Activated T-helper 2 cell treated with anti-CD3 and anti-CD28 coated beads, Interferon-gamma antibody, Interleukin-2, Interleukin-4, amounts not matched to agents 10 μg/mL and 5 μg/mL and 100 μg/mL, durations not matched to agents 14 hours and 24 hours and 36 hours (primary cell): ENCODE measurements at places on chromosomes 12 and 14.

GRCh38 chr12:72546106-72546505 lies 273.9 kb downstream of the TRHDE start:
- DNase-seq, result no peak

DNA sequence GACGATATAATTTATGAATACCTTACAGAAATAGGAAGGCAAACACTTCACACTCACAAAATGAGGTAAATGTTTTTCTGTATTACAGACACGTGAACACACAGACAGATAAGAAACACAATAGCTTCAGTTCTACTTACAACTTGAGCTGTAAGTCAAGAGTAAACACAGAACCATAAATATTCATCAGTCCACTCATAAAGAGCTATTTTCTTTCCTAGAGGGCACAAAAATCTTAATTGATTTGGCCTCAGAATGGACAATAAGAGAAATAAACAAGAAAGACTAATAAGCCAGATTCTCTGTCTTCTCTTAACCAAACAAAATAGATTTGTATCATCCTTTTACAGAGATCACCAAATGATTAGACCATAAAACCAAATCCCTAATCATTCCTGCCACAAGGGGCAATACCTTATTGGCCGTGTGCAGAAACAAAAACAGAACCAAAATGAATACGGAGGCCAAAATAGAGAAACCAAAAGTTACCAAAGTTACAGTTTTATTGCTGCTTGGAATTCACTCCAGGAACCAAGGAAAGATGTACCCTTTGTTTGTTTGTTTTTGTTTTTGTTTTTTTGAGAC lies 38.1 kb upstream of the GARIN2 start:
- no peak for DNase-seq

DNA sequence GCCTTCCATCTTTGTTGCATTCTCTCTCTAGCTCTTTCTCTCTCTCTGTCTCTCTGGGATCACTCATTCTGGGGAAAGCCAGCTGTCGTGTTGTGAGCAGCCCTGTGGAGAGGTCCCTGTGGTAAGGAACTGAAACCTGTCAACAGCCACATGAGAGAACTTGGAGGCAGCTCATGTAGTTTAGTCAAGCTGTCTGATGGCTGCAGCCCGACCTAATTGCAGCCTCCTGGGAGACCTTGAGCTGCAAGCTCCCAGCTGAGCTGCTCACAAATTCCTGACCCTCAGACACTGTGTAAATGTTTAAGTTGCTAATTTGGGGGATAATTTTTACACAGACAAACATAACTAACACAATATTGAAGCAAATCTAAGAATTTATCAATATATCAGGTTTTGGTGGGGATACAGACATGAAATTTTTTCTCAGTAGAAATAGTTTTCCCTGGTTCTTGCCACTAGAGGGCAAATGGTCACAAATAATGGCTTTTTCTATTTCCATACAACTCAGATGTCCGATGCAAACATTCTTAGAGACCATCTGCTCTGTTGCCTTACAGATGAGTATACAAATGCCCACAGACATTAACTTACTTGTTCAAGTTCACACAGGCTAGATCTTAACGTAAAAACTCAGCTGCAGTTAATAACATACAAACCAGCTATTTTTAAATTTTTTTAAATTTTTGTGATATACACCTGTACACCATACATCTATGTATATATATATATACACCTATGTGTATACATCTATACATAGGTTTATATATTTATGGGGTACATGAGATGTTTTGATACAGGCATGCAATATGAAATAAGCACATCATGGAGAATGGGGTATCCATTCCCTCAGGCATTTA lies 15.5 kb upstream of the KRR1 start:
- no peak for DNase-seq

DNA sequence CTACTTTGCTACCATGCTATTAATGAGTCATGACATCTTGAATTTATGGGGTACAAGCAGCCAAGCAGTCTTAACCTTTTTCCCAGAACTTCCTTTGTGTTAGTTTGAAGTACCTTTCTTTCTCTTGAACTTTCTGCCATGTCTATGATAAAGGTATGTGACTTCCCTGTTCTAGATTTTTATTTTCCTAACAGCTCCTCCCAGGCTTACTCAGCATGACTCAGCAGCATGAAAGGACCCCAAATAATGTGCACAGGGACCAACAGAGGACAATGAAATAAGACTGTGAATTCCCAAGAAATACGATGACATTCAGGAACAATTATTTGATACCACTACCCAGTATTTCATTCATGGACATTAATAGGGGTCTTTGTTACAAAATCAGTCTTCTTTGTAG lies 60.0 kb downstream of the TTC6 start:
- no peak for DNase-seq

- no peak for DNase-seq
These were observed 95.9 kb downstream of the TTC7B start for GRCh38 chr14:90720336-90720735.

DNA sequence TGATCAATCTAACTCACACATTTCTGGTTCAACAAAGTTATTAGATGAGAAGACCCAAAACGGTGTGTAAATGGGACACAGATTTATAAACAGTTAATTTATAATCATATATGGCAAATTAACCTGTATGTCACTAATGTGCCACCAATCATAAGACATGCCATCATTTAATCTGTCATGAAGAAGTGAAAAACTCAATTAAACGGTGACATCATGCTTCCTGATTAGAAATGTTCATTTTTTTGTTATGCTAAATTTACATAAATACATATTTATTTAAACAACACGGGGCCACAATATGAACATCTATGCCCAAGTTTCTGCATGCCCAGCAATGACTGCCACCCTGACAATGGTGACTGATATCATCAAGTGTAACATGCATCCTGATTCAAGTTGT lies 164.1 kb upstream of the EEA1 start:
- no peak for DNase-seq

- DNase-seq, result no peak
These were observed at the start of gene PMEL for GRCh38 chr12:55965941-55966407. TSS of gene PMEL (minus strand) at chr12:55966042. CDS start at chr12:55966011, 31 bp downstream.

GRCh38 chr12:32217354-32218310 lies 111.0 kb downstream of the BICD1 start:
- DNase-seq, result no peak

DNA sequence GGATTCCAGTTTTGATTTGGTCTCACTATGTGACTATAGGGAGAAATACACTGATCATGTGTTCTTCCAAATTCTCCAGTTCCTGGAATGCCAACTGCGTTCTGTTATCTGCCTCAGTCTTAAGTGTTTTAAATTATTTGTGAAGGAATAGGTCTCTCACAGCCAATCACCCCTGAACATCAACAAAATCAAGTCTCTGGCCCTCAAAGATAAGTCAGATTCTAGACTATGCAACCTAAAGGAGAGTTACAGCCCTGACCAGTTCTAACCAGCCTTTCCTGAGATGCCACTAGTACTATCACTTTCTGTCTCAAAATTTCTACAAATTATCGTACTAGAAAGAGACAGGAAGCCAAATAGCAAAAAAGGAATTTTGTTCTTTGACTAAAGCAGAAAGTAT lies 22.3 kb downstream of the ZFC3H1 start:
- DNase-seq, result no peak

DNA sequence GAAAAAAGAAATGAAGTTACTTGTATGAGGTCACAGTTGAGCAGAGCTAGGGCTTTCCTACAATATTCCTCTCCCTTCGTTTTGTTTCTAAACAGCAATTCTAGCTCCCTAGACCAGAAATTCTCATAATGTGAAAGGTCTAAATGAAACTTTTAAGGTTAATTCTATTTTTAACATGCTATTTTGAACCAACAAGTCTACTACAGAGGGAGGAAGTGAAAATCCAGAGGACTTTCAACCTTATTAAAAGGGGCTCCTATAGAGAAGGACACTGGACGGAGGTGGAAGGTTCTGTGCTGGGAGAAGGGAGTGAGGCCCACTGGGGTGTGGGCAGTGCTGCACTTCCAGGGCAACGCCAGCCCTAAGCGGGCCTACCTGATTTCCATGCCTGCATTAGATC lies 13.4 kb downstream of the GSG1 start:
- DNase-seq, result no peak

GRCh38 chr12:22808860-22809259 lies 183.9 kb downstream of the ETNK1 start:
- no peak for DNase-seq

GRCh38 chr12:49903351-49903699 lies 375 bp downstream of the FAIM2 start:
- no peak for DNase-seq

GRCh38 chr12:569803-570434 lies 93.3 kb downstream of the NINJ2 start:
- peak; percentile 76 for DNase-seq

DNA sequence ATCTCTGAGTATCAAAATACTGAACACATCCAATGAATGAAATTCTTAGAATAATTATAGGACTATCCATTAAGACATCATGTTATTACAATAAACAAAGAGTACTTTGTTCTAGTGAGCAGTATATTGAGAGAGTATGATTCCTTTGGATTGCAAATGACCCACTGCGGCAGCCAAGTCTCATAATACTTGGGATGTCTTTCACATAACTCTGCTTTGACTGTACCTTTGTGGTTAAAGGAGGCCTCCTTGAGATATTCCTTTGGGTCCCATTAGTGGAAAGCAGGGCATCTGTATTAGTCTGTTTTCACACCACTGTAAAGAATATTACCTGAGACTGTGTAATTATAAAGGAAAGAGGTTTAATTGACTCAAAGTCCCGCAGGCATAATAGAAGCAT lies 593.8 kb downstream of the TRHDE start:
- DNase-seq, result no peak

DNA sequence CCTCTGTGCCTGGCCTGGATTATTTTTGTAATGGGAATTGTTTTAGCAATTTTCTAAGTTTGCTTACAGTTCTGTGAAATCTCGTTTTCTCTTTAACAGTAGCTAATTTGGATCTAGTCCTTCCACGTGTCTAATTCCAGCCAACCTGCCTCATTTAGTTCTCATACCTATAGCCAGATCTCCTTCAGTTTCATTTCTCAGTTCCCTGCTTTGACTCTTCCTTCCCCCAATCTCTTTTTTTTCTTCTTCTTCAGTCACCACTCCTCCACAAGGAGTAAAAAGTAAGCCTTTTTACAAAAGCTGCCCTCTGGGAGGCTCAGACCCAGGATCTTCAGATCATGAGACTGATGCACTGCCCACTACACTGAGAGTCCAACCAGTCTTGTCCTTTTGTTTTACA lies 1.4 kb downstream of the THTPA start:
- DNase-seq, result no peak

- no peak for DNase-seq
These were observed 464.4 kb downstream of the ZFP36L1 start for GRCh38 chr14:68328509-68328908.

DNA sequence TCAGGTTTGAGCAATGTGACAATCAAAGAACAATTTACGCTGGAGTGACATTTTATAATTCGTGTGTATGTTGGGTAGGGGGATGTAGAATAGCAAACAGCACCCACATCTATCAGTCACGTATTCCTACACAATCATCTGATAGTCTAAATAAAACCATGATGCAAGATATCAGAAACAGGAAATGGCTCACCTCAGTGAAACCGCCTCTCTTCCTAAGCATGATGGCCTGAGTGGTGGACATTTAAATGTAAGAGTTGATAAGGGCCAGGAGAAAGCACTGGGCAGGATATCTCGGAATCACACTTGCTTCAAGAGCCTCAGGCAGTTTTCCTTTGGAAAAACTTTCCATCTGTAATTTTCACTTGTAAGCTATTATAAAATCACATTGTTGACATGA lies 128.2 kb downstream of the GRIP1 start:
- no peak for DNase-seq

DNA sequence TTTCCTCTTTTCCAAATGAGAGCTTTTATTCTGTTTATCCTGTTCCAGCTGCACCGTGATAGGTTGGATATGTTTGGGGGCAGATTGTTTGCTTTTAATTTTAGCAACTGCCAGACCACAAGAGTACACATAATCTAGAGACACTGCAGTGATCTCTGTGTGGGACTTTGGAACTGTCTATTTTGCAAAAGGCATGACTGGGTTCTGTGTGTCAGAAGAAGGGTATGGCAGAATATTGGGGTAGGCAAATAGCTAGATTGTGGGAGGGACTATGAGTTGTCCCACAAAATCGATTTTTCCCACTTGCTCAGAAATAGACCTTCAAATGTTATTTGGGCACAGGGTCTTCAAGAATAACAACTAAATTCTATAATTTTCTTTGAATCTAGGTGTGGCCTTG lies 275.9 kb upstream of the KITLG start:
- no peak for DNase-seq

DNA sequence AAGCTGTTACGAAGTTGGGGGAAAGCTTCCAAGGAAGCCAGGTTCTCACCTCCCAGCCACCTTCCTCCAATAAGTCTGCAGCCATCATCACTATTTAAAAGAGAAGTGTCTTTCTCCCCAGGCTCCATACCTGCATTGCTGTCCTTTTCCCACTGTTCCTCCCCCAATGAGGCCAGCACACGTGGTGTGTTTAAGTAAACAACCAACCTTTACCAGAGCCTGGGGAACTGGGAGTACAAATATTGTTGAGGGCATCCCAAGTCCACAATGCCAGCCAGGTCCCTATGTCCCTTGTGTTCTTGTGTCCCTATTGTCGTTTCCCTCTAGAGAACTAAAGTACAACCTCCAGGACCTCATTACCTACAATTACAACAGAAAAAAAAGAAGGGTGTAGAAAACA lies 49.2 kb upstream of the PNMA1 start:
- DNase-seq, result no peak

- no peak for DNase-seq
These were observed 338.0 kb upstream of the FLRT2 start for GRCh38 chr14:85191986-85192385.

- no peak for DNase-seq
These were observed 411.1 kb downstream of the CCER1 start for GRCh38 chr12:90543841-90544240.

DNA sequence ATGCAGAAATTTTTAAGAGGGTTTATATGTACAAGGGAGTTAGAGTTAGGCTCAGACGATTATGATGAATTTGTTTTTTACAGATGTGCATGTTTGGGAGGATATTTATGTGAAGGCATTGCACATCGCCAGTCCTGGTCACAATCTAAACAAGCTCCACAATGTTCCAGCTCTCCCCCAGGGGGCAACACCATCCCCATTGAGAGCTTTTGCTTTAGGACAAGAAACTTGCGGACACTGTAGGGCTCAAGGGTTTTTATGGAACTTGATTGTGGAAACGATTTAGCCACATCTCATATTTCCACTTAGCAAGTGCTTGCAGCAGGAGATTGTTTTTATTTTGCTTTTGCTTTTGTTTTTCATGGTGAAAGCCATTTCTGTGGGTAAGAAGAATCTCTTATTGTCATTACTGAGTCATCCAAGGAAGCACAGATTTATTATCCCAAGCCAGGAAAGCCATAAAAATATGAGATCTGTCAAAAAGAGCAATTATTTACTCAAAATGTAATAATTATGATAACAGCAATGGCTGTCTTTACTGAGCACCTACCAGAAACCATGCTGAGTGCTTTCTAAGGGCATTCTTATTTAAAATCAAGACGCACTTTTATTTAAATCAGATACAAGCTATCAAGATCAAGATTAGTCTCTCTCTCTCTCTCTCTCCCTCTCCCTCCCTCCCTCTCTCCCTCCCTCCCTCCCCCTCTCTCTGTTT lies 276.7 kb upstream of the SRRM4 start:
- no peak for DNase-seq

- peak; percentile 56 for DNase-seq
These were observed 25.6 kb downstream of the RNASE10 start for GRCh38 chr14:20530771-20531571.

- no peak for DNase-seq
These were observed 278.1 kb upstream of the LMO3 start for GRCh38 chr12:16884056-16884455.

- peak; percentile 49 for DNase-seq
These were observed 3.3 kb downstream of the CD4 start for GRCh38 chr12:6792522-6793201.

- DNase-seq, result no peak
These were observed at the start of gene PMCH for GRCh38 chr12:102197789-102198188. TSS of gene PMCH (minus strand) at chr12:102197833. CDS start at chr12:102197770, 63 bp downstream.
